ENCODE measurements at places on chromosomes 6 and 20.

DNA sequence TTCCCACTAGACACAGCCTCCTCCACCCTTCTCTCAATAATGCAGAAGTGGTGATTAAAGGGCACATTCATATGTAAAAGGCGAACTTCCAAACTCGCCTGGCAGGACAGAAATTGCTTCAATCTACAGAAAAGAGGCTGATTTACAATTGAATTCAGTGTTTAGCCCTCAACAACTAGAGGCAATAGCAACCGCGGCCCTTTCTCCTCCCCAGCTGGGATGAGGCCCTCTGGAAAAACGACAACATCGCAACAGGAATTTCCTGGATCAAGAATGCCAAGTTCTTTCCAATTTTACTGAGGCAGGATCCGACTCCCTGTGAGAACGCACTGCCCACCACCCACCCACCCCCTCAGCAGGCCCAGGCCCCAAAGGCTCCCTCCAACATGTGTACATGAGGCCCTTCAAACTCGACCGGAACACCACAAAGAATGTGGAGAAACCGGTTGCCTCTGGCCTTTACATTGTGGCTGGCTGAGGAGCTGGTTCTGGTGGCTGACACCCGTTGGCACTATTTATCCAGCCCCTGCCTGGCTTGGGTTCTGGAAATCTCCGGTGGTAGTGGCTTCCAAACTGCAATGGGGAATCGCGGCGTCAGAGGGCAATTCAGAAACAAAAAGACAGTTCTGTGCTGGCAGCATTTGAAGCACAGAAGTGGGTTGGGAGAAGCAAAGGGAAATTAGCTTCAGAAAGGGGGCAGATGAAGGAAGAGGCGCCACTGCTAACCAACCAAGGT is 36.8 kb downstream of the ZMYND8 start:
- DNase-seq: peak; percentile 83

GRCh38 chr6:35298625-35299140 is 1.1 kb downstream of the DEF6 start:
- no peak for DNase-seq

GRCh38 chr6:109360791-109361190 is 21.5 kb downstream of the CD164 start:
- no peak for DNase-seq

GRCh38 chr6:6785163-6785521 is 196.6 kb downstream of the LY86 start:
- no peak for DNase-seq

GRCh38 chr6:16316741-16317251 is 78.4 kb downstream of the GMPR start:
- no peak for DNase-seq

DNA sequence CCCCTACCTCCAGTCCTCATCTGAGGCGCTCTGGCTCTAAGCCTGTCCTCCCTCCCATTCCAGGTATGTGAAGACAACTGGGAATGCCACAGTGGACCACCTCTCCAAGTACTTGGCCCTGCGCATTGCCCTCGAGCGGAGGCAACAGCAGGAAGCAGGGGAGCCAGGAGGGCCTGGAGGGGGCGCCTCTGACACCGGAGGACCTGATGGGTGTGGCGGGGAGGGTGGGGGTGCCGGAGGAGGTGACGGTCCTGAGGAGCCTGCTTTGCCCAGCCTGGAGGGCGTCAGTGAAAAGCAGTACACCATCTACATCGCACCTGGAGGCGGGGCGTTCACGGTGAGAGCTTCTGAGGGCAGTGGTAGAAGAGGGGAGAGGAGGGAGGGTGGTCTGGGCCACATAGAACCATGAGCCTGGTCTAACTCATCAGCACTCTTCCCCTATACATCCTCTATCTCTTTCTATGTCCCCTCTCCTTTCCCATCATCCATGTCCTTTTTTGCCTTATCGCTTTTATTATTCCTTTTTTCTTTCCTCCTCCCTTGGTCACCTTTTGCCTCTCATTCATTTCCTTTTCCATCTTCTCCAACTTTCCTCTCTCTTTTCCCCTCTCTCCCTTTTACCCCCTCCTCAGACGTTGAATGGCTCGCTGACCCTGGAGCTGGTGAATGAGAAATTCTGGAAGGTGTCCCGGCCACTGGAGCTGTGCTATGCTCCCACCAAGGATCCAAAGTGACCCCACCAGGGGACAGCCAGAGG is 3.5 kb downstream of the RING1 start:
- DNase-seq: no peak

GRCh38 chr6:137744877-137745276 is 122.2 kb upstream of the TNFAIP3 start:
- DNase-seq: no peak

DNA sequence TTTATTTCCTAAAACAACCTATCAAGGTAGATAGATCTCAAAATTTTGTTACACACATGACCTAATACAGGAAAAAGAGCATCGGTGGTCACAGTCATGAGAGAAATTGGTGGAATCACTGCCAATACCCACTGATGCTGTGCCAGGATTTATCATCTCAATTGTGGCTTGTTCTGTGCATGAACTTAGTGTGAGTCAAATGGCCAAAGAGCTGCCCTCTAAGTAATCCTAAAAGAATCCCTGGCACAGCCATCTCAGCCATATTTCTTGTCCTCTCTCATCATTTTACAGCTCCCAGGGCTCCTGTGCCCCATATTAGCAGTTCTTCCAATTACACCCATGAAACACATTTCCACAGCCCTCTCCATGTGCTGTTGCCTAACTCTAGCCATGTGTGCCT is 6.1 kb downstream of the GSTA5 start:
- no peak for DNase-seq

- no peak for DNase-seq
These were observed 178.6 kb upstream of the RAB32 start for GRCh38 chr6:146364816-146365594.

DNA sequence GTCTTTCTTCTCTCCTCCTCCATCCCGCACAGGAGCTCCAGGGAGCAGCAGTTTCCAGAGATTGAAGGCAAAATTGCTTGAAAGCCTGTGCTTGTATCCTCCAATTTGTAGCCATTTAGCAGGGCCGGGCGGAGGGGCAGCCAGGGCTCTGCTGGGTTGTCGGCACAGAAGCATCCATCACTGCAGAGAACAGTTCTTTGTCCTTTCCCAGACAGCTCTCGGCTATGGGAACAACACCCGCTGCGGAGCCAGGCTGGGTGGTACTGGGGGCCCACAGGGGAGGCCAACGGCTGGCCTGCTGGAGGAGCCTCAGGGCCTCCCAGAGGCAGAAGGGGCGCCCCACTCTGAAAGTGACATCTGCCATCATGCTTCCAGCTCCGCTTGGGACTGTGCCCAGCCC is 7.8 kb downstream of the HRH3 start:
- DNase-seq: no peak

- no peak for DNase-seq
These were observed 40.2 kb downstream of the SASH1 start for GRCh38 chr6:148382861-148383260.
